ENCODE measurements at places on chromosomes 16 and 17. TPM values are rescaled to one million over a fixed set of nuclear protein-coding genes. Genes with fewer than 3 reads are reported as not detected.
A peak's percentile ranks its signal among the peaks of the same experiment; 100 is the strongest.

DNA sequence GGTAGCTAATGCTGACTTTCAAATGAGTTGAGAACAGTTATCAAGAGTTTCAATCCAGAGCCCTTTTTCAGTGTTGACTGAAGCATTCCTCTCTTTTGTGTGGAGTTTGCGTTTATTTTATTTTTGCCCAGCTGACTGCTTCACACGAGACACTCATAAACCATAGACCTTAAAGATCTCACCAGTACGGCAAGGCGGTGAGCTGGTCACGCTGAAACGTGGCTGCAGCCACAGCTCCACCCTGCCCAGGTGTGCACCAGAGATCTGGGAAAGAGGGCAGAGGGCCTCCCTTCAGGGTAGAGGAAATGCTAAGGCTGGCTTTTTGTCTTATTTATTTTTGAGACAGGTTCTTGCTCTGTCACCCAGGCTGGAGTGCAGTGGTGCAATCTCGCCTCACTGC, 112.2 kb downstream of the AATF start:
- no peak overlapping the region for H3K4me3 ChIP-seq
- H3K27ac ChIP-seq, result no peak overlapping the region
- peaks cover 11% of the 10 kb centered on the region for H3K27me3 ChIP-seq
- H3K4me1 ChIP-seq, result no peaks in the 10 kb centered on the region
- no peak for DNase-seq
- H3K36me3 ChIP-seq, result no peaks in the 10 kb centered on the region

GRCh38 chr17:75345514-75346167, 56.4 kb upstream of the SLC25A19 start:
- H3K27ac ChIP-seq, result peak overlapping the region; percentile 19
- no peak overlapping the region for H3K4me3 ChIP-seq
- peaks cover 21% of the 10 kb centered on the region for H3K4me1 ChIP-seq
- DNase-seq, result no peak

GRCh38 chr16:53007095-53007494, 45.6 kb downstream of the CHD9NB start:
- no peaks in the 10 kb centered on the region for H3K36me3 ChIP-seq
- no peak overlapping the region for H3K27ac ChIP-seq
- H3K4me3 ChIP-seq, result no peak overlapping the region

CD300H gene
- not detected for total RNA-seq

OR1E2 gene
- total RNA-seq, result not detected

DCXR gene
- 164 TPM for total RNA-seq

EVPLL gene
- total RNA-seq, result not detected

TAC4 gene
- not detected for total RNA-seq

Data from cardiac muscle cell (in vitro differentiated cells and primary cell).